ENCODE measurements at places on chromosomes 6 and 20.

- no peak for DNase-seq
These were observed 65.5 kb downstream of the TRMT11 start for GRCh38 chr6:126051791-126052190.

DNA sequence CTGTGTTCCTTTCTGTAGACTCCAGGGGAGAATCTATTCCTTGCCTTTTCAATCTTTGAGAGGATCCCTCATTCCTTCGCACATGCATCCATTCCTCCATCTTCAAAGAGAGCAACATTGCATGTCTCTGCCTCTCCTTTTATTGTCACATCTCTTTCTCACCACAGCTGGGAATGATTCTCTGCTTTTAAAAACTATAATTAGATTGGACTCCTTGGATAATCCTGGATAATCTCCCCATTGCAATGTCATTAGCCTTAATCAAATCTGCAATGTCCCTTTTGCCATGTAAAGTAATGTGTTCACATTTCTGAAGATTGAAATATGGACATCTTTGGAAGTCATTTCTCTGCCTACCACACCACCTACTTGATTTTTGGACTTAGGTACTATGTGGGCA, 750.1 kb downstream of the COL12A1 start:
- no peak for DNase-seq

DNA sequence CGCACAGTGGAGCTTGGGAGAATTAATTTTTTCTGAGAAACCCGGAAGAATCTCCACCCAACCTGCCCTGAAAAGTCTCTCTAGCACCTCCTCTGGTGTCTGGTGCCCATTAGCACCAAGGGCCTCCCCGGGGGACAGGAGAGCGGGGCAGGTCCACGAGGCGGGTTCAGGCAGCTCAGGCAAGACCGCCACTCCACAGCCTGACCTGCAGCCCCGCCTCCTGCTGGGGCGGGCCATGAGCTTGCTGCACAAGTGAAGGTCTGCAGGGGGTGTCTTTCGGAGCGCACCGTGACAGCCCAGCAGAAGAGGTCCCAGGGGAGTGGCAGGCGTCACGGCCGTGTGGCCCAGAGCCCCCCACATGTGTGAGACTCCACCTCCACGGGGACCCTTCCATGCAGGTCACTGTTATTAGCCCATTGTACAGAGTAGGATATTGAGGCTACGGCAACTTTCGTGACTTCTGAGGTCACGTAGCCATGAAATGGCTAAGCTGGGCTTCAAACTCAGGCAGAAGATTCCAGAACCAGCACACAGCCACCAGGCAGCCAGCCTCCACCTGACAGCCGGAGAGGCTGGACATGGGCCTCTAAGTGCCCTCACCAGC, 63.9 kb upstream of the SLCO4A1 start:
- no peak for DNase-seq

DNA sequence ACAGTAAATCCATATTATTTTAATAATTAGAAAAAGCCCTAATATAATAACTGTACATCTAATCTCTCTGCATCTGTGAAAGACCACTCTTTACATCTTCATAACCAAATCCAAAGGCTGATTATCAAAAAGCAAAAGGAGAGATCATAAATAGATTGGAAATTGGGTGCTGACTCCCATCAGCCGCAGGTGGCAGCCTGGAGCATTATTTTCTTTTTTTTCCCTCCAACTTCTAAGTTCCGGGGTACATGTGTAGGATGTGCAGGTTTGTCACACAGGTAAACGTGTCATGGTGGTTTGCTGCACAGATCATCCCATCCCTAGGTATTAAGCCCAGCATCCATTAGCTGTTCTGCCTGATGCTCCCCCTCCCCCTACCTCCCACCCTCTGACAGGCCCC, 30.5 kb downstream of the LRP11 start:
- DNase-seq = no peak

- no peak for DNase-seq
These were observed 23.0 kb downstream of the C6orf89 start for GRCh38 chr6:36908747-36909146.

- DNase-seq = no peak
These were observed 78.6 kb upstream of the INSM1 start for GRCh38 chr20:20289331-20289730.

DNA sequence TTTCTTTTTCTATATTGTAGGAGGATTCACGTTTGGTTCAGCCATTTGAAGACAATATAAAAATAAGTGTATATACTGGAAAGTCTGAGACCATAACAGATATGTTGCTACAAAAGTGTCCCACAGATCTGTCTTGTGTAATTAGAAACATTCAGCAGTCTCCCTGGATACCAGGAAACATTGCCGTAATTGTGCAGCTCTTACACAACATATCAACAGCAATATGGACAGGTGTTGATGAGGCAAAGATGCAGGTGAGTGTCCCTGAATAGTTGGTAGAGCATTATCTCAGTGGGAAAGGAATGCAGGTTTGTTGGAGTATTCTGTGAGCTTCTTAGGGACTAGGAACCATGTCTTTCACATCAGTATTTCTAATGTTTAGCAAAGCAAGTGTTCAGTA, 18.3 kb upstream of the ADGRF4 start:
- no peak for DNase-seq

- DNase-seq = no peak
These were observed 109.3 kb upstream of the DST start for GRCh38 chr6:56752009-56752408.

DNA sequence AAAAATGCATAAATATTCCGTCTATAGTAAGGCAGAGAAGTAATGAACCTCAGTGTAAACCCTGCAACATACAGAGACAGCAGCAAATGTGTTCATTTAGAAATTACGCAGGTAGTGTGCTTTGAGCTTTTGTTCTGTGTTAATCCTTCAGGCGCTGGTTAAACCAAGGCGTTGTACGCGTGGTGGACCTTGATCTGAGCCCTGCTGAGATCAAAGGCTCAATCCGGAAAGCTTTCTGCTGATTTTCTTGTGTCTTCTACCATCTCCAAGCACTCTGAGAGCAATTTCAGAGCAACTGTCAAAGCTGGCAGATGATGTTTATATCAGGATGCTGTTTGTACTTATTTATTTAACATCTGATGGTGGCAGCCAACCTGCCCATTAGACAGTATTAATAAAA, 382.8 kb downstream of the CDH26 start:
- DNase-seq = no peak

DNA sequence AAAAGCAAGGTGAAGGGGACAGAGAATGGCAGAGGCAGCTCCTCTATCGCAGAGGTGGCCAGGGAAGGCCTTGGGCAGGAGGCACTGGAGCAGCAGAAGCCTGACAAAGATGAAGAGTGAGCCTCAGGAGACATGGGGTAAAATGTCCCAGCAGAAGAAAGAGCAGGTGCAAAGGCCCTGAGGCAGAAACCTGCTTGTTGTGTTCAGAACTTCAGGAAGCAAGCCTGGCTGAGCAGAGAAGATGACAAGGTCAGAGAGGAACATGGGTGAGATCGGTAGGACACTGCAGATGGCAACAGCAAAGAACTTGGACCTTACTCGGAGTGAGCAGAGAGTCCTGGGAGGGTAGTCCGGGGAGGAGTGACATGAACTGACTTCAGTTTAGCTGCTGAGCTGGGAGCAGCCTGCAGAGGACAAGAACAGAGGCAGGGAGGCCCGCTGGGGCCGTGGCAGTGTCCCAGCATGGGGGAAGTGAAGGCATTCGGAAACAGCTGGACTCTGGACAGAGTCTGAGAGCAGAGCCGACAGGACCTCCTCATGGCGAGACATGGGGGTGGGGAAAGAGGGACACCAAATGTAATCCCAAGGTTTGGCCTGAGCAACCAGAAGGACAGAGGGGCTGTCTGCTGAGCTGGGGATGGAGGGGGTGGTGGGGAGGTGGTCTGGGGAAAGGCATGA, 106.3 kb downstream of the PREX1 start:
- no peak for DNase-seq

DNA sequence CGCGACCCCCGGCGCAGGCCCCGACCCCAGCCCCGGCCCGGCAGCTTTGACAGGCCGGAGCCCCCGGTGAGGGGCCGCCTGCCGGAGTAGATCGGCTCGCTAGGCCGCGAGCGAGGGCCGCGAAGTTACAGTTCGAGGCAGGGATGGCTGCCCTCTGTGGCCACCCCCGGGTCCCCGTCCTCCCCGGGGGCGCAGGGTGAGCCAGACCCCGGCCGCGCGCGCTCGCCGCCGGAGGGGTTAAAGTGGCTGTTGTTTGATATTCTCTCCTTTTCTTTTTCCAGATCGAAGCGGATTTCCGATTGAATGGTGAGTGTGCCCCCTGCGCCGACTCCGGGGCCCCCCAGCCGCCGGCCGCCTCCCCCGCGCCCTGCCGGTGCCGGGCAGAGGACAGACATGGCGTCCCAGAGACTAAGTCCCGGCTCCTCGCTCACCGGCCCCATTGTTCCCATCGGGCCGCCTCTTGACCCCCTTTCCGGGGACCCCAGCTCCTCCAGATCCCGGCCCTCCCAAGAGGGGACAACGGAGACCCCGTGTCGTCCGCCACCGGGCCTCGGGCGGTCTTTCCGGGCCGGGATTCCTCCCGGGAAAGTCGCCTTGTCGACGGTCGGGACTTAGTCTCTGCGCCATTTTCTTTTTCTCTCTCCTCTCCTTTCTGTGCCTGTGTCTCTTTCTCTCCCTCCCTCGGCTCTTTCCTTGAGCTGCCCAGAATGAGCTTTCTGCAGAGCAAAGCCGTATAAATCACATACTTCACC, 704 bp downstream of the TOP1 start:
- DNase-seq = no peak

GRCh38 chr6:44787254-44787834, 399.8 kb downstream of the CDC5L start:
- no peak for DNase-seq

- DNase-seq = no peak
These were observed 7.3 kb downstream of the TMEM181 start for GRCh38 chr6:158567152-158567551.

GRCh38 chr6:56798163-56798562, 155.5 kb upstream of the DST start:
- DNase-seq = no peak

GRCh38 chr6:158158748-158159147, 9.3 kb downstream of the SERAC1 start:
- DNase-seq = no peak

GRCh38 chr6:168102315-168102985, 23.4 kb upstream of the FRMD1 start:
- DNase-seq = no peak

DNA sequence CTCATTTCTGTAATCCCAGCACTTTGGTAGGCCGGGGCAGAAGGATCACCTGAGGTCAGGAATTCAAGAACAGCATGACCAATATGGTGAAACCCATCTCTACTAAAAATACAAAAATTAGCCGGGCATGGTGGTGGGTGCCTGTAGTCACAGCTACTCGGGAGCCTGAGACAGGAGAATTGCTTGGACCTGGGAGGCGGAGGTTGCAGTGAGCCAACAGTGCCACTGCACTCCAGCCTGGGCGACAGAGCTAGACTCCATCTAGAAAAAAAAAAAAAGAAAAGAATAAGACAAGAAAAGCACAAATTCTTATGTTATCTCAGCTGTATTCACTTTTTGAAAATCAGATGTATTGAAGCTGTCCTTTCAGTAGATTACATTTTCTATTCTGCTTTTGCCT, 289.4 kb downstream of the GRIK2 start:
- DNase-seq = no peak

DNA sequence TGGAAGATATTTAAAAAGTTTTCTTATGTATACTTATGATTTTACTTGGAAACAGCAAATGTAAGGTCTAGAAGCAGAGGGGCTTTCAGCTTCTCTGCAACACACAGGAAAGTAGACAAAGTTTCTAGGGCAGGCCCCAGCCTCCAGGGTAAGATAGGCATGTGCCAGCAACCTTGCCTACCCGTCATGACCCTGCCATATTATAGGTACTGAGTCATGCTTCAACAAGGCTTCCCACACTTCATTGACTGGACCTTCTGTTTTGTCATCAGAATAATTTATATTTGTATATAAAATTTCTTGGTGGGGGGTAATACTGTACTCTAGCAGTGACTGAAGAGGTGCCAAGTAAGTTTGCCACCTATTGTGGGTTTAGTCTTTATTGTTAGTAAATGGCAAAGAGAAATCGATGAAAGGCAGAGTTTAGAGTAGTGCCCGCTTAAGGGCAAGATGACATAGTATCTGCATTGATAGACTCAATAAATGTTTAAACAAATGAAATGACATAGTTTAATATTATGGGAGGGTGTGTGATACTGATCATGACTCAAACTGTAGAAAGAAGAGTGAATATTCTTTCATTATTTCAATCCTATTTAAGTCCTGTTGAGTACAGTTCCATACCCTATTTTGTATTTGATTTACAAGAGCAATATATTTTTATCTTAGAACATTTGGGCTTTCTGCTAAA, 95.6 kb downstream of the JARID2 start:
- DNase-seq = no peak

- no peak for DNase-seq
These were observed 83.8 kb downstream of the GJA10 start for GRCh38 chr6:89977808-89978748.

DNA sequence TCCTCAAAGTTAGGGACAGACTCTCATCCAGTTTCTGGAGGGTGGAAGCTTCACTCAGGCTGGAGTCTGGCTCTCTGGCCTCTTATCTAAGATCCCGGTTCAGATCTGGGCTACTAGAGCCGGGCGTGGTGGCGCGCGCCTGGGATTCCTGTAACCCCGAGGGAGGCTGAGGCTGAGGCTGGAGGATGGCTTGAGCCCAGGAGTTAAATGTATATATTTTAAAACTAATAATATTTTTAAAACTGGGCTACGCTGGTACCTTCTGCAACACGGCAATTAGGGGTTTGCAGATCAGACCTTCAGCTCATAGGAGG, 710 bp upstream of the ZNF343 start:
- DNase-seq = no peak

- DNase-seq = no peak
These were observed 152.2 kb downstream of the SOD2 start for GRCh38 chr6:159540883-159541282.

DNA sequence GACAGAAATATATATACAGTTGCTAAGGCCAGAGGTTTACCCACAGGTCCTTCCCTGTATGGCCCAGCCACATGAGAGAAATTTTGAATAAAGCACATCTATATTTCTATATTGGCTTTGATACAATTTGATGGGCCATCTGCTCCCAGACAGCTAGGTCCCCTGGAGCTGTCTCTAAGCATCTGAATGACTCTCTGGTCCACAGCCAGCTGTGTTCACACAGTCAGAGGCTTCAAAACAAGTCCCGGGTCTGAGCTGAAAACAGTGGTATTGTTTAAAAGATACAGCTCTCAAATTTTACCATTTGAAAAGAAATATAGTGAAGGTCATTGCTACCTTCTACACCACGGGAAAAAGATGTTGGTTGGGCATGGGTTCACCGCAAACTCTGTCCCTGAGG, 161.1 kb downstream of the SLC35B3 start:
- no peak for DNase-seq

DNA sequence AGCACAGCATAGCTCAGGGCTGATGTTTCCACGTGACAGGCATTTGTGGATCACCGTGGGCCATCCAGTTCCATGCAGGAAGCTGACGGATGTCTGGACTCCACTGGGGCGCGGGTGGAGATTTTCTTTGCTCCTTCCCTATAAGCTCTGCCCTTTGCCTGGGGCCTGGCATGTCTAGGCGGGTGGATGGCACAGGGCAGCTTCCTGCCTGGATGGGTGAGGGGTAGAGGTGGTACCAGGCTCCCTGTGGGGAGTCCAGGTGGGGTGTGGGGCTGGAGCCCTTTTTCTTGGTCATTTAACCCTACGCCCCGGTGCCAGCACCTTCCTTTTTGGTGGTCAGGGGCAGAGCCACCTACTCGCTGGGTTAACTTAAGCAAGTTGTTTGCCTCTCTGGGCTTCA, 10.4 kb downstream of the FAM110A start:
- no peak for DNase-seq

Data from CD4-positive, alpha-beta T cell treated with Interleukin-4 for 4 hours (primary cell).